ENCODE measurements at places on chromosomes 12 and 14. TPM values are rescaled to one million over a fixed set of nuclear protein-coding genes. Genes with fewer than 3 reads are reported as not detected.

DNA sequence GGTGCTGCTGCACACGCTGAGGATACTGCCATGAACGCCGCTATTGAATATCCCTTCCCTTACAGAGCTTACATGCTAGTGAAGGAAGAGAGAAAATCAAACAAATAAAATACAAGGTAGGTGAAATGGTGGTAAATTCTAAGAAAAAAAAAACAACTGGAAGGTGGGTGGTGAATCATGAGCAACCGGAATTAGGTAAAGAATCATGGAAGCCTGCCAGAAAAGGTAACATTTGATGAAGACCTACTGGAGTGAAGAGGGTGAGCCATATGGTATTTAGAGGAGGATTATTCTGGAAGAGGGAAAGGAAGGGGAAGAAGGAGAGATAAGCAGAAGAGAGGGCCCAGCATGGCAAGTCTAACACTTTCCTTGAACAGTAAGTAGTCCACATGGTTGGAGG is 76.1 kb downstream of the LRIG3 start:
- no peak for DNase-seq

DNA sequence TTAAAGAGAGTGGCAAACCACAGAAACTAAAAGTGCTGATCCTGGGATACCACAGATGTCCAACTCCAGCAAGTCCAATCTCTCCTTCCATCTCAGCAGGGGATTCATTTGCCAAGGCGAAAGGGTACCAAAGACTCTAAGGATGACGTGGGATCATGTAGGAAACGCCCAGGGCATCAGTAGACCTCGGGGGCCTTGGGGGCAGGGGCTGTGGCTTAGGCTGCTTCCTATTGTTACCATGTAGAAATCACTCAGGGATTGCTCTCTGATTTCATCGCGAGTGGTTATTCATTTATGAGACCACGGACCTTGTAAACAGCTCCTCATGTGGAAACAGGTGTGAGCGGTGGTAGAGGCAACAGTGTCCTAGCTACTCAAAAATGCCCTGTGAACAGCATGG is 149.3 kb upstream of the FKBP4 start:
- DNase-seq: no peak

- DNase-seq: no peak
These were observed 196.6 kb downstream of the CALM1 start for GRCh38 chr14:90593254-90594040.

The OR6J1 gene
- not detected for total RNA-seq

The INTS13 gene
- total RNA-seq: 39.5 TPM

The ESPL1 gene
- 137 TPM for total RNA-seq

All from OCI-LY7 (cell line).